ENCODE measurements at places on chromosomes 6 and 20.

DNA sequence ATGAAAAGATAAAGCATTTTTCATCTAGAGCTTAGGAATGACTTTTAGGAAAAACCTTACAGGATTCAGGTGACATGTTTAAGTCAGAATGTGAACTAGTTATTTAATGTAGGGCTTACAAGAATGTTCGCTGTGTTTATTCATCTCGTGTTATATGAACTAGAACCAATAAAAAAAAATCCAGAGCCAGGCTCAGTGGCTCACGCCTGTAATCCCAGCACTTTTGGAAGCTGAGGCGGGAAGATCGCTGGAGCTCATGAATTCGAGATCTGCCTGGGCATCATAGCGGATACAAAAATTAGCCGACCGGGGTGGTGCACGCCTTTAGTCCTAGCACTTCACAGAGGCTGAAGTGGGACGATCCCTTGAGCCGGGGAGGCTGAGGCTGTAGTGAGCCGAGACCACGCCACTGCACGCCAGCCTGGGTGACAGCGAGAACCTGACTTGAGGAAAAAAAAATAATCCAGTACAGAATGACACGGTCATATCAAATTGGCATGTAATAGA is 46.3 kb downstream of the OR2B2 start:
- peaks cover 5% of the 10 kb centered on the region for H3K36me3 ChIP-seq
- H3K4me3 ChIP-seq, result peak overlapping the region; percentile 97
- DNase-seq, result no peak
- peaks cover 3% of the 10 kb centered on the region for H3K27me3 ChIP-seq

DNA sequence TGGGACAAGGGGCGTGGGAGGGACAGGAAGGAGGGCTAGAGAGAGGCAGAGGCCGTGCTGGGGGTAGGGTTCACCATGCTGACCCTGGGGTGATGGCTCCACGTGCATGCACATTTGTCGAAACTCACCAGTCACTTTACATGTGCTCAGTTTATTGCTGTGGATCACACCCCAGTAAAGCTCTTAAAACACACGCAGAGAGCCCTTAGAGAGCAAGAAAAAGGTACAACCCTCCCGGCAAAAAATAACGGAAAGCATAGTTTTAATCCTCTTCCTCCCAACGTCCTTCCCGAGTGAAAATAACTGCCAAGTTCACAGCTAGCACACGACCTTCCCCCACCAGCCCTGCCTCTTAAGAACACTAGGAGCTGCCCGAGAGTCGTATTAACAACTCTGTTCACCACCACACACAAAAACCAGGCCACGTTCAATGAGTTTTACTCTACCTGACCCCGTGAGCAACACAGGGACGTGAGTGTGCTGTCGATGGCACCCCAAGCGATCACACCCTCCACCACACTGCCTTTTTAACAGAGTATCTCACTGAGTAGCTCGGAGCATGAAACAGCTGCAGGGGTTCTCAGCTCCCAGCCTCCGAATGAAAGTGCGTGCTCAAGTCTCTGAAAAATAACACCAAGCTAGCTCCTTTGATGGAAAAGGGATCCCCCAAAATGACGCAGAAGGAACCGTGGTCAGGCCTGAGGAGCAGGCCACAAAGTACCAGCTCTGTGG is 39.7 kb downstream of the TAF4 start:
- no peak for DNase-seq
- no peak overlapping the region for H3K27ac ChIP-seq
- peak overlapping the region; percentile 10 for H3K4me3 ChIP-seq
- H3K4me1 ChIP-seq, result peaks cover 51% of the 10 kb centered on the region
- no peaks in the 10 kb centered on the region for H3K27me3 ChIP-seq
- H3K36me3 ChIP-seq, result no peaks in the 10 kb centered on the region

DNA sequence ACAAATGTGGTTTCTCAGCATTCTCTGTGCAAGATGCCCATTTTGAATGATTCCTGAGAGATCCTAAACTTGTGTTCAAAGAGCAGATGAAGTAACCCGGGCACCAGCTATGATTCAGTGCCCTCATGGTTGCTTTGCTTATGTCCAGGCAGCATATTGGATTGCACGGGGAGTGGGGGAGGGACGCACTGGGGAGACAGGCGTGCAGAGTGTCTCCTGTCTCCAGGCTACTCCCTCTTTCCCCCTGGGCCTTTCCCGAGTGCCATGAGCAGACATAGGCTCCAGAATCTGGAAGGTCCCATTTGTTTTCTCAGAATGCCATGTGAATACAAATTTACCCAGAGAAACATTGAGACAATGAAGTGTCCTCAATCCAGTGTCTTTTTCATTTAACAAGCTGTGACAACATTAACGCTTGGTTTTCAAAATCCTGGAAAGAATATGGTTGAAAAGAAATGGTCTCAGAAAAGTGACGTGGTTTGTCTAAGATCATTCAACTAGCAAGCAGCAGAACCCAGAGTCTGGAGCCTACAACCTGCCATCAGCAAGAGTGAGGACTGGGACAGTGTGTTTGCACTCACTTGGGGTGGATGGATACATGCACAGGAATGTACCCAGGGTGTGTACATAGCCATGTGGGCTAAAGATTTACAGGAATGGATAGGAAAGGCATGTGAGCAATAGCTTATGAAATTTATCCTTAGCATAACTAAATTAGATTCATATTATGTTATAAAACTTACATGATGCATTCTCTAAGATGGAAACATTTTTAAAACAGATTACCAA is 4.2 kb downstream of the SYNDIG1 start:
- no peak overlapping the region for H3K27ac ChIP-seq
- H3K4me1 ChIP-seq, result peaks cover 5% of the 10 kb centered on the region
- H3K27me3 ChIP-seq, result peaks cover 55% of the 10 kb centered on the region

GRCh38 chr6:77143659-77144447 is 319.4 kb downstream of the HTR1B start:
- no peaks in the 10 kb centered on the region for H3K27me3 ChIP-seq
- H3K4me1 ChIP-seq, result no peaks in the 10 kb centered on the region
- DNase-seq, result no peak

- no peak for DNase-seq
- no peak overlapping the region for H3K27ac ChIP-seq
- H3K27me3 ChIP-seq, result peaks cover 14% of the 10 kb centered on the region
Observed at GRCh38 chr20:42204109-42204660, 586.0 kb upstream of the CHD6 start.

DNA sequence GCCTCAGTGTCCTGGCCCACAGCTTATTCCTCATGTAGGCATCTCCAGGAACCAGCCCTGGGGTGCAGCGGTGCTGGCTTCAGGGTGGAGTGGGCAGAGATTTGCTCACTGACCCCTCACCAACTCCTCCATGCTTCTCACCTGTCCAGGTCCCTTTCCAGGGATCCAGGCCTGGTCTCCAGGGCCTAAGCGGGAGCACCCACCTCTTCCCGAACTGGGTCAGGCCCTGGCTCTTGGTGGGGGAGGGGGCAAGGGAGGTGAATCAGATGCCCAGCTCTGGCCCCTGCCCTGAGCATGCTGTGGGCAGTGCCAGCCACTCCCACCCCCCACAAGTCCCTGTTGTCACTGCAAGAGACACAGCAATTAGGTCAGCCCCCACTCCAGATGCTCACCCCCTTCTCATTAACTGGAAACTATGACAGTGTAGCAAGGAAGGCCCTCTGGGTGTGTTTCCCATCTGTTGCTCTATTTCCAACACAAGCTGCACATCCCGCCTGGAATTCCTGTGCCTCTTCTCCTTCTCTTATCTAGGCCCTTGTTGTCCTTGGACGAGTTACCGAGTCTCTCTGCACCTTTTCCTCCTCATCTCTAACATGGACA is 37.0 kb downstream of the MDFI start:
- peaks cover 46% of the 10 kb centered on the region for H3K4me1 ChIP-seq
- no peaks in the 10 kb centered on the region for H3K36me3 ChIP-seq
- no peak for DNase-seq
- H3K4me3 ChIP-seq, result no peak overlapping the region
- peaks cover 25% of the 10 kb centered on the region for H3K27me3 ChIP-seq
- H3K27ac ChIP-seq, result no peak overlapping the region

DNA sequence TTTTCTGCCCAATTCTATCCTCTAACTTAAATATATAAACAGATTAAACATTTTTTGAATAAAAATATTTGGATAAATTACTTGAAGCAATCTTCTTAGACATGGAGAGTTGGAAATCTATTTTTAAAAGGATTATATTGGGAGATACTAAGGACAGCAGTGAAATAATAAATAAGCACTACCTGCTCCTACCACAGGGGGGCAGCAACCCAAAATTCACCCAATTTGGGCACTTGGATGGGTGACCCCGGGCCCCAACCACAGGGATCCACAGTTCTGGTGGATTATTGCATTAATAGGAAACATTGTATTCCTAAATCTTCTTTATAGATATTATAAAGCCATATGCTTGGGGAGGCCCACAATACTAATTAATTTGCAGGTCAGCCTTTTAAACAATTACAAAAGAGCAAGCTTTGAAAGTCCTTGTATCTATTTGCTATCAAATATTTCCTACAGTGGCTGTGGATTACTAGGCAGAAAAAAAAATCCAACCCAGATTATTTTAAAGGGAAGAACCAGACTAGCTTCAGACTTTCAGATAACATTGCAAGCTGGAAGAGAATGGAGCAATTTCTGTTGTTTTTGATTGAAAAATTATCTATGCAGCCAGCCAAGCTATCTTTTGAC is 66.4 kb upstream of the PDE10A start:
- H3K27me3 ChIP-seq, result peaks cover 11% of the 10 kb centered on the region
- DNase-seq, result no peak
- no peak overlapping the region for H3K27ac ChIP-seq
- H3K4me1 ChIP-seq, result peaks cover 20% of the 10 kb centered on the region
- no peak overlapping the region for H3K4me3 ChIP-seq

GRCh38 chr6:5556011-5556410 is 294.7 kb downstream of the FARS2 start:
- no peak for DNase-seq
- H3K4me3 ChIP-seq, result no peak overlapping the region
- no peak overlapping the region for H3K27ac ChIP-seq
- H3K27me3 ChIP-seq, result no peaks in the 10 kb centered on the region
- H3K4me1 ChIP-seq, result peaks cover 5% of the 10 kb centered on the region

DNA sequence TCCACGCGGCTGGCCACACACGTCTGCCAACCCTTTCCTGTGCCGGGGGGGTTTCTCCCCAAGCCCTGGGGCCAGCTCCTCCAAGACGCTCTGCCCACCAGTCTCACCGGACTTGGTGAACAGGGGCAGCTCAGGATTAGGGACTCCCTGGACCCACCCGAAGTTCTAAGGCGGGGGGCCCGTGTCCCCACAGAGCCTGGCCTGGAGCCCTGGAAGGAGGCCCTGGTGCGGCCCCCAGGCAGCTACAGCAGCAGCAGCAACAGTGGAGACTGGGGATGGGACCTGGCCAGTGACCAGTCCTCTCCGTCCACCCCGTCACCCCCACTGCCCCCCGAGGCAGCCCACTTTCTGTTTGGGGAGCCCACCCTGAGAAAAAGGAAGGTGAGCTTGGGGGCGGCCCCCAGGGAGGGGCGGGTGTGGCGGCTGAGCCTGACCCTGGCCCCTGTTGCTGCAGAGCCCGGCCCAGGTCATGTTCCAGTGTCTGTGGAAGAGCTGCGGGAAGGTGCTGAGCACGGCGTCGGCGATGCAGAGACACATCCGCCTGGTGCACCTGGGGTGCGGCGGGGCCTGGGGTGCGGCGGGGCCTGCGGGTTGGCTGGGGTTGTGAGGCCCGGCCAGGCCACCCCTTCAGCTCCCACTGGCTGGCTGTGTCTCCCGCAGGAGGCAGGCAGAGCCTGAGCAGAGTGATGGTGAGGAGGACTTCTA is 2.3 kb downstream of the SLC2A4RG start:
- peaks cover 3% of the 10 kb centered on the region for H3K4me1 ChIP-seq
- H3K4me3 ChIP-seq, result peak overlapping the region; percentile 67
- no peaks in the 10 kb centered on the region for H3K36me3 ChIP-seq
- H3K27ac ChIP-seq, result no peak overlapping the region
- peak; percentile 70 for DNase-seq

DNA sequence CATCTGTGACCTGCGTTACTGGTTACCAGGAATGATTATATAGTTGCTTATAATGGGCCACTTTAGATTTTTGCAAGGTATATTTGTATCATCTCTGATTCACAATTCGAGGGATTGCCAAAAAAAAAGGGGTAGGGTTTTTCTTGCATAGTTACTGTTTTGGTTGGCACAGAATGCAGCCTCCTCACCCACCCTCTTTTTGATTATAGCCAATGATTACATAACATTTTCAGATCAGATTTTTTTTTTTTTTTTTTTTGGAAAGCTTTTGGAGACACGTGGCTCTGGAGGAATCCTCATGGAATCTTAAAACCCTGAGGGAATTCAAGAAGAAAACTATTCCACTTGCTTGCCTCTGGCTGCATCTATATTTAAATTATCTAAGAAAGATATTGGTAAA is 53.7 kb downstream of the UST start:
- H3K27ac ChIP-seq, result no peak overlapping the region
- H3K4me3 ChIP-seq, result no peak overlapping the region
- peaks cover 5% of the 10 kb centered on the region for H3K36me3 ChIP-seq
- H3K27me3 ChIP-seq, result peaks cover 3% of the 10 kb centered on the region

GRCh38 chr6:152380351-152380767 is 256.8 kb downstream of the SYNE1 start:
- H3K36me3 ChIP-seq, result peaks cover 4% of the 10 kb centered on the region
- H3K4me3 ChIP-seq, result peak overlapping the region; percentile 90
- no peak for DNase-seq
- no peaks in the 10 kb centered on the region for H3K27me3 ChIP-seq
- H3K27ac ChIP-seq, result peak overlapping the region; percentile 94

DNA sequence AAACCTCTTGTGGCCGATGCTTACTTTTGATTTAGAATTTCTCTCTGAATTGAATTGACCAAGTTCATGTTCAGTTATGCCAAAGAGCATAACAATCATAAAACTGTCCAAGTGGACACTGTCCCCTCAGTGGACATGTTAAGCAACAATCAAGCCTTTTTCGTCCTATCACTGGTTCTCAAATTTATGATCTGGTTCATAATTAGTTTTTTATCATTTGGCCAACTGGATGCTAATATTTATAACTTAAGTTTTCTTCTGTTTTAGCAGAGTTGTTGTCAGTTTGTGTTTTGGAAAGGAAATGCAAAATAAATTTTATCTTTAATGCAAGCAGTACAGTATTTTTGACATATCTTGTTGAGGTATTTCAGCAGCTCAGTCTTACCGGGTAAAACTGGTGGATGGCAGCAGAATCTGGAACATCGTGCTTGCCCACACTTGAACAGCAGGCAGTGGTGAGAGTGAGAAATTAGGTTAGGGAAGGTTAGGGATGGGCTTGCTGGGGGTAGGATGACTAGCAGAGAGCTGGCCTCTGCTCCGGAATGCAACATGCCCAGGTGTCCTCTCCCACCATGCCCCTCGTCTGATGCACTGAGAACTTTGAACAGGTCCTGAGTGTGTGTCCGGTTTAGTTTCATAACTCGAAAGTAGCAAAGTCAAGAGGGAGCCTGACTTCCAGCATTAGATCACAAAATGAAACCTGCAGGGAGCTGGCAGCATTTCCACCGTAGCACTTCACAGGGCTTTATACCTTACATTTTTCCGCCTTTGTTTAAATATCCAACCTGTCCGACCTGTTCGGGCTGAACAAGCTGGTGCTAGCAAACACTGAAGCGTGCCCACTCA is 93.1 kb downstream of the RREB1 start:
- no peaks in the 10 kb centered on the region for H3K27me3 ChIP-seq
- DNase-seq, result no peak
- peak overlapping the region; percentile 95 for H3K27ac ChIP-seq
- peaks cover 19% of the 10 kb centered on the region for H3K4me1 ChIP-seq

GRCh38 chr6:166027761-166028160 is 139.9 kb downstream of the TBXT start:
- peaks cover 9% of the 10 kb centered on the region for H3K27me3 ChIP-seq
- no peaks in the 10 kb centered on the region for H3K36me3 ChIP-seq
- DNase-seq, result no peak
- no peak overlapping the region for H3K27ac ChIP-seq
- no peak overlapping the region for H3K4me3 ChIP-seq
